T follicular helper cell (primary cell): ENCODE measurements at places on chromosomes 16 and 17.

DNA sequence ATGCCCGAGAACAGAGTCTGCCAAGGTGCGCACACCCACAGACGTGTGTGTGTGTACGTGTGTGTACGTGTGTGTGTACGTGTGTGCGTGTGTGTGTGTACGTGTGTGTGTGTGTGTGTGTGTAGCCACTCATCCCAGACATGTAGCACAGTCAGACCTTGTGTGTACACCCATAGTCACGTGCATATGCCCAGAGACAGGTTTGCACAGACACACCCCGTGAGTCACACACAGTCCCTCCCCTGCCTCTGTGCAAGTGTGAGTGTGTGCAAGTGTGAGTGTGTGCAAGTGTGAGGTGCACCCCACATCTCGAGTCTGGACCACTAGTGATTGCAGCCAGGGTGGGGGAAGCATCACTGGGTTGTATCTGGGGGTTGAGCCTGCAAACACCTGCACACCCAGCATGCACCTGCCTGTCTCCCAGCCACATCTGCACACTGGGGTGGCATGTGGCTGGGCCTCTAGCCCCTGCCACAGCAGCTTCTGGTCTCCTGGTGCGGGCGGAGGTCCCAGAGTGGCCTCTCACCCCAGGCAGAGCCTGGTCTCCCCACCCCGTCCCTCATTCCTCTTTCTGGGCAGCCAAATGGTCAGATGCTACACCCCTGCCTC is 23.6 kb downstream of the BAHCC1 start:
- DNase-seq: no peak

DNA sequence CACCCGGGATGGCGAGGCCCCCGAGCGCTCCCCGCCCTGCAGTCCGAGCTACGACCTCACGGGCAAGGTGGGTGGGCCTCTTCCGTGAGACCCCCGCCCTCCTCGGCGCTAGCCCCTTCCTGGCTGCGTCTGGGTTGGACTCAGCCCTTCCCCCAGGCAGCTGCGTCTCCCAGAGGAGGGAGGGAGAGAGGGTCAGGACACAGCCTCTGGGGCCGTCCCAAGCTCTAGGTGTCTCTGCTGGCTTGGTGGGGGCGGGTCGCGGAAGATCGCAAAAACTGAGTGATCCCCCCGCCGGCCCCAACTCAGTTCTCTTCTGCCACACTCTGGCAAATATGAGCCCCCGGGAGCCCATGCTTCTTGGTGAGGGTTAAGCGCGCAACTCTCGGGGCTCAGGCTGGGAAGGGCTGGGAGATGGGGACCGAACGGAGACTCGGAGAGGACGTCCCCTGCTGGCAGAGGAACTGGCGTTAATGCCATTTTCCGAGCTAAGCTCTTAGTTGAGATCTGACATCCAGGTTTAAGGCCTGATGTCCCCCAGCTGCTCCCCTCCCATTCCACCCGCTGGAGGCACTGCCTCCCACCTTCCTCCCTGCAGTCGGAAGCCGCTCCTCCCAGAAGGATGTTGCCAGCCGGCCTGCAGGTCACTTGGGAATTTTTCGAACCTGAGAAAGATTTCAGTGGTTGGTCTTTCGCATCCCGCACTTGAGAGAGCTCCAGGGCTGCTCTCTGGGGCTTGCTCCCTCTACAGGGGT is 419 bp downstream of the RAB37 start:
- DNase-seq: no peak

GRCh38 chr17:61809816-61810392 is 53.4 kb downstream of the BRIP1 start:
- no peak for DNase-seq

DNA sequence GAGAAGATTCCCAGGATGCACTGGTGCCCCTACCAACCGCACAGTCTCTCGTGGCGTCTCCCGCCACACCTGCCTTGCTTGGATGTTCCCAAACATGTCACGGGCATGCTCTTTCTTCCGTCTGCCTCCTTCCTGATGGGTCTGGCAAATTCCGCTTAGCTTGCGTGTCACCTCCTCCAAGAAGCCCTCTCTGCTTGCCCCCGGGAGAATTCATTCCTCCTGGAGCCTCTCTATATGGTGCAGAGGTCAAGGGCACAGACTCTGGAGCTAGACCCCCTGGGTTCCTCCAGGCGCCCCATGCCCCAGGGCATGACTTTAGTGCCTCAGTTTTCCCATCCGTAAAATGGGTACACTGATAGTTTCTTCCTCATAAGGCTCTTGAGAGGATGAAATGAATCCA is 21.1 kb downstream of the LITAF start:
- no peak for DNase-seq

- no peak for DNase-seq
These were observed 189.7 kb downstream of the IRX5 start for GRCh38 chr16:55120408-55120807.

DNA sequence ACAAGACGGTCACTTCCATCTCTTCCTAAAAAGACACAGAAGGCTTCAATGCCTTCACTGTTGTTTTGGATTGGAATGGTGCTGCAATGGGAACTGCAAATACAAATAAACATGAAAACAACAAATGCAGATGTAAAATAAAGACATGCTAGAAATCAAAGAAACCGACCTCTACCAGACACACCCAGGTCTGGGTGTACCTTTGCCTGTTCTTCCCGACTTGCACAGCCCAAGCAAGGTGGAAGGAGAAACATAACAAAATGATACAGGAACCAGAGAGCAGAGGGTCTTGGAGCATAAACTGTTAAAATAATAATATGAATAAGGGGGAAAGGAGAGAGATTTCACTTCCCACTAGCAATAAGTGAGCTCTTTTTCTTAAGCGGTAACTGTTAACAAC is 17.3 kb downstream of the RFFL start:
- DNase-seq: no peak
